IMR-90 (cell line): ENCODE measurements at places on chromosomes 2 and 18. TPM values are rescaled to one million over a fixed set of nuclear protein-coding genes. Genes with fewer than 3 reads are reported as not detected.

The CDK5R2 gene
- not detected in 2 replicates for total RNA-seq

The SKA1 gene
- total RNA-seq: 5.9 and 13.9 TPM in 2 replicates

The GKN2 gene
- not detected in 2 replicates for total RNA-seq

The MYO1B gene
- total RNA-seq: 116 and 167 TPM in 2 replicates

The GNAL gene
- total RNA-seq: 0.28 and 0.36 TPM in 2 replicates

The RAX gene
- not detected in 2 replicates for total RNA-seq

The ANKRD30BL gene
- not detected in 2 replicates for total RNA-seq

The TMEFF2 gene
- 1.3 and 1.4 TPM in 2 replicates for total RNA-seq

The WDR35 gene
- total RNA-seq: 8.1 and 12.2 TPM in 2 replicates

DNA sequence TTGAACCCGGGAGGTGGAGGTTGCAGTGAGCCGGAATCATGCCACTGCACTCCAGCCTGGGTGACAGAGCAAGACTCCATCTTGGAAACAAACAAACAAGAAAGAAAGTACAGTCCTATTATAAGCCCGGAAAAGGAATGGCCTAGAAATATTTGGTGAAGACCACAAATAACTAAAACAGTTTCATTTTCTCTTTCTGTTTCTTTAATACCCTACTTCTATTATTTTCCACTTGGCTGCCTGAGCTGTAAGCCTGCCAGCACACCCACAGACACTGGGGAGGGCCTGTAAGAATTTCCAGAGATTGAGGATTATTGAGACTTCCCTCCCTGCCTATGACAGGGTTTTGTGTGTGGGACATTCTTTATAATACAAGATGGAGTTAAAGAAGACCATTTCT lies 188.0 kb upstream of the DCC start:
- DNase-seq: no peak

DNA sequence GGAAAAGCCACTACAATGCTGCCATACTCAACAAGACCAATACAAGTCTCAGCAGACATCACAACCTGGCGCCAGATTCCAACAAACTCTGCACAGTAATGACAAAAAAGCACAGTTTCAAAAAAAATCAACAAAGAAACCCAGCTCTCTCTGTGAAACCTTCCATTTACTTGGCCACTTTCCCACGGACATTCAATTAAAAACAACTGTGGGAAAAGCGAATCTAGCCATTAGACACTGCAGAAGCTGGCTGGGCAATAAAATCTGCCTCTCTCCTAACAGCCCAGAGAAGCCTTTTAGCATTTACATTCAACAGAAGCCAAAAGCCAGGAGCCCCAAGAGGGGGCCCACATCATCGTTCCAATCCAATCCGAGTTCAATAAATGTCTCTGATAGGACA lies 128.9 kb downstream of the HDAC4 start:
- no peak for DNase-seq

DNA sequence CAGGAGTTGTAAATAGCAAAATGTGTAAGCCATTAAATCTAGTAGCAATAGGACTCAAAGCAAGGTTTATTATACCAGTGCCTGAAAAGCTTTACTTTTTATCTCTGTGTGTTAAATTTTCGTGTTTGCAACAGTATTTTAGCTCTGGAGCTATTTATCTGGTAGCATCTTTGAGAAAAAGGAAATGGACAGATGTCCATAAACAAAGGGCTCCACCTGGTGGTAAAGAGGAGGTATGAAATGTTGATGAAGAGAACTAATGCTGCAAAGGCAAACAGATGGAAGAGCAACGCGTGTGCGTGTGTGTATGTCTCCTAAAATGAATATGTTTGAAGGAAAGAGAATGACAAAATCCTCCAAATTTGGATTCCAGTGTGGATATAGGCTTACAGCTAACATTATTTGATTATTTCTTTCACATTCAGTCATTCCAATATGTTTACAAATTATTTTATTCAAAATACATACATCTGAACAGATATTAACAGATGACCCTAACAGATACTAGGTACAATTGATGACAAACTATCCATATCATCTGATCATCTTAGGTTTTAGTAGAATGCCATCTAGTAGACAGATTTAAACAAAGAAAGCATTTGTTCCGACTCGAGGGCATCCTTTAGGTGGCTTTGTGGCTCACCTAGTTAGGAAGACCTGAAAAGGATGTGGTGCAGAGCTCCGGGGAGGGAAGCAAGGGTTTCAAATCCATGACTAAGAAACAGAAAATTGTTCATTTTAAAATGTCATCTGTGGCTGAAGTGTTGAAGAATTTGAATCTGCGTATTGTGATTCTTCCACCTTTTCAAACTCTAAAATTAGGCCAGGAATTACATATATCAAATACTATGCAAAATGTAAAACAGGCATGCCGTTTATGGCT lies 383.3 kb downstream of the MTX2 start:
- DNase-seq: peak; percentile 54

- no peak for DNase-seq
Measured at GRCh38 chr18:55953326-55953725, 365.3 kb upstream of the TCF4 start.

- no peak for DNase-seq
Measured at GRCh38 chr18:34723143-34723542, 13.0 kb downstream of the DTNA start.

DNA sequence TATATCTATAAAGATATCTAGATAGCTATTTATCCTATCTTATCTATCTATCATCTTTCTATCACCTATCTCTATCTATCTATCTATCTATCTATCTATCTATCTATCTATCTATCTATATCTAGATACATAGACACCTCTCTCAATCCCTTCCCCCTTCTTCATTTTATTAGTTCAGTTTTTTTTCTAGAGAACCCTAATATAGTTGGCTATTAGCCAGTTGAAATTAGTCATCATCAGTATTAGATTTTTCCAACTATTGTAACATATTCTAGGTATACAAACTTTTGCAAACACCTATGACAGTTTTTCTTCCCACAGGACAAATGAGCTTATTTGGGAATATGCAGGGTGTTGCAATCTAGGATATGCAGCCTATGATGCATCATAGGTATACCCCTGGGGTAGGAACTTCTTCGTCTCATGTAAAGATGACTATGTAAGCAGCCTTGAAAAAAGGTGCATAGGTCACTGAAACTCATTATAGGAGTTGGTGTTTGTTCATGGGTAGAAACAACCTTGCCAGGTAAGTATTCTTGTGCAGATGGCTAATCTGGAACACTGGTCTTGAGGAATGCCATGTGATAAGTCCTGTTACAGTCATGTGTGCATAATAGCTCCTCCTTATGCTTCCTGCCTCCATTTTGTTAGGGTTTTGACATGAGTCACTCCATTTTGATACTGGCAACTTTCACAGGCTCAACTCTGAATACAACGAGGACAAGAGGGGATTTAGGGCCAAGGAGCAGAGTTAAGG lies 160.7 kb upstream of the ZSWIM2 start:
- no peak for DNase-seq

DNA sequence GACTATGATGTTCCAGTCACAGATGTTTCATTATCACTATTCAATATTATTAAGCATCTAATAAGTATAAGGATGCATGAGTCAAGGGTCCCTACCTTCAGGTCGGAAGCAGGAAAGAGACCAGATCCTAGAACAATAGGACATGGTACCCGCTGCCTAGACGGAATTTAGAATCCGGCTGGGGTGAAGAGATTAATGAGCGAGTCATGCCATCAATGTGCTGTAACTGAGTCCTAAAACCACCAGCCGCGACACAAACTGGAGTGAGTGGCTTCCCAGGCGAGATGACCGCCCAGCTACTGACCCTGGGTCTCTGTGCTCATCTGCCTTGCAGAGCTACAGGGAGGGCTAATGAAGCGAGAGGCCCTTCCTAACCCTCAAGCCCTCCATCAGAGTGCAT lies 73.6 kb downstream of the DNMT3A start:
- no peak for DNase-seq

- DNase-seq: no peak
Measured at GRCh38 chr18:46412916-46413315, 244.1 kb downstream of the LOXHD1 start.

DNA sequence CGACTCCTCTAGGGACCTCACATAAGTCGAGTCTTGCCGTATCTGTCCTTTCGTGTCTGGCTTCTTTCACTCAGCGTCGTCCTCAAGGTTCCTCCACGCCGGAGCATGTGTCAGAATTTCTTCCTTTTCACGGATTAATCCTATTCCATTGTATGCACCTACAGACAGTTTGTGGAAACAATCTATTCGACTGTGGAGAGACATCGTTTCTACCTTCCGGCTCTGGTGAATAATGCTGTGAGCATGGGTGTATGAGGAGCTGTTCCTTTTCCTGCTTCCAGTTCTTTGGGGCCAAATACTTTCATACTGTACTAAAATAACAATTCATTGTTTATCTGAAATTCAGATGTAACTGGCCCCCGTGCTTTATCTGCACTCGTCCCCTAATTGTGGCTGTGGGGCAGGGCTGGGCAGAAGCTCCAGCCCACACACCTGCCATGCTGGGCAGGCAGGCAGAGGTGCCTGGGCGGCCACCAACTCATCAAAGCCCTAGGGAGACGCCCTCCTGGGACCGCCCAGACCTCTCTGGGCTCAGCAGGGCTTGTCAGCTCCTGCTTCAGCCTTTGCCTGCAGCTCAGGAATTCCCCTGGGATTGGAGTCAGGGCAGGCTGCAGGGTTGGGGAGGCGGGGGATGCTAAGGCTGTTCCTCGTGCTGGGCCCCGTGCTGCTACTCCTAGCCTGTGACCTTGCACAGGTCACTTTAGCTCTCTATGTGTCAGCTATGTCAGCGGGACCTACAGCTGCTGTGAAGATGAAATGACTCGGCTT lies 14.5 kb downstream of the GPC1 start:
- DNase-seq: peak; percentile 38

DNA sequence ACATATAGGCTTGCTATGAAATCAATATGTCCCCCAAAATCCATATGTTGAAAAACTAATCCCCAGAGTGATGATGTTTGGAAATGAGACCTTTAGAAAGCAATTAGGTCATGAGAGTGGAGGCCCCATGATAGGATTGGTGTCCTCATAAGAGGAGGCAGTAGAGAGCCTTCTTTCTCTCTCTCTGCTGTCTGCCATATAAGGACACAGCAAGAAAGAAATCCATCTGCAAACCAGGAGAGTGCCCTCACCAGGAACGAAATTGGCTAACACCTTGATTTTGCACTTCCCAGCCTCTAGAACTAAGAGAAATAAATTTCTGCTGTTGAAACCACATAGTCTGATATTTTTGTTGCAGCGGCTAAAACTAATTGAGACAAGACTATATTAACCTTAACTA lies 89.5 kb downstream of the NBAS start:
- no peak for DNase-seq

DNA sequence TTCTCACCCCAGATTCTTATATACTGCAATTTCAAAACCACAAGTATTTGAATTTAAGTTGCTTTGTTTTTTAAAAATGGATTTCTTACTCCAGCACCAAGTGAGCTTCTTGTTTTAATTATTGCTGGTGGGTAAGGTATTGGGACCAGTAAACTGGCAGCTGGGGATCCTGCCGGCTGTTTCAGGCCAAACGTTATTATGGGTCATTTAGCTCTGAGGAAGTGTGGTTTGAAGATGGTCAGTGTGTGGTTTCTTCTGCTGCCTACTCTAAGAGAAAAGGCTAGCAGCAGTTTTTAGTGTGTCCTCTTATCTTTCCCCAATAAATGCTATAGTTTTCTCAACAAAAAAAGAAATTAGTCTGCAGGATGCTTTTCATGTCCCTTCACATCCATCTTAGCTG lies 30.6 kb downstream of the CFAP221 start:
- no peak for DNase-seq

DNA sequence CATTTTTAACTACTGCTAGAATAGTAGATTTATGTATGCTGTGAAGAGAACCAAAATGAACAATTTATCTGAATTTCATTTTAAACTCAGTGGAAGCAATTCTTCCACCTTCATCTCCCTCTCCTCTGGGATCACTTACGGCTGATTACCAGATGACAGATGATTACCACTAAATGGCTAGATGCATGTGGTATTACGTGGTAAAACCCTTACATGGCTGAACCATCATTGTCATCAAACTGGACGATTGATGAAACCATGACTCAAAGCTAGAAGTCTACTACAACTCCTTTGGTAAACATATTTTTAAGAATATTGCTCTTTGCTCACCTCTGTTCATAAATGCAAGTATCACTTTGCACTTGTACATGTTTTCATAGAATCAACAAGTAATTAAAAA lies 48.5 kb upstream of the DOCK10 start:
- peak; percentile 65 for DNase-seq

GRCh38 chr2:27798948-27799645 lies 27.6 kb downstream of the MRPL33 start:
- peak; percentile 100 for DNase-seq

DNA sequence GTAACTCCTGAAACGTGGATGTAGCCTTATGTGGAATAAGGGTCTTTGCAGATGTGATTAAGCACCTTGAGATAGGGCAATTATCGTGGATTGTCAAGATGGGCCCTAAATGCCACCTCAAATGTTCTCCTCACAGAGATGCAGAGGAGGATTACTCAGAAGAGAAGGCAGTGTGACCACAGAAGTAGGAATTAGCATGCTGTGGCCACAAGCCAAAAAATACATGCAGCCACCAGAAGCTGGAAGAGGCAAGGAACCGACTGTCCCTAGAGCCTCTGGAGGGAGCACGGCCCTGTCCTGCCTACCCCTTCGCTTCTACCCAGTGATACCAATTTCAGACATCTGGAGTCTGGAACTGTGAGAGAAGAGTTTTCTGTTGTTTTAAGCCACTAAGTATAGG lies 47.3 kb upstream of the MGAT5 start:
- DNase-seq: peak; percentile 66

DNA sequence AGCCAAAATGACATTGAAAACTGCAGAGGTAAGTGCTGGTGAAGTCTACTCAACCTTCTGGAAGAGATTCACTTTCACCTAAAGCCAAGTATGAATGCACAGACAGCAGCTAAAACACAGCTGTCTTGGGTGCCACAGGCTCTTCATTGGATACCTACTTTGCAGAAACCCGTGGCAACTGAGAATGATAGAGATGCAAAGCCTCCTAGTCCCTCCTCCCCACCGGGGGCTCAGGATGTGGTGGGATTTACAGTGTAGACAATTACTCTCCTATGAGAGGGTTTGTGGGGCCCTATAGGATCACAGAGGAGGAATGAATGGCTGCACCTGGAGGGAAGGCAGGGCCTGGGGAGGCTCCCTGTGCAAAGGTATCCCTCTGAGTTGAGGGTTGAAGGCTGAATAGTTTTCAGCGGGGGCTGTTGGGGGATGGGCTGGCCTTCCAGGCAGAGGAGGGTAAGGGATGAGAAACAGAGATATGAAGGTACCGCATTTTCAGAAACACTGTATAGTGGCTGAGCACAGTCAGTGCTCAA lies 131.6 kb downstream of the RNF144A start:
- no peak for DNase-seq

DNA sequence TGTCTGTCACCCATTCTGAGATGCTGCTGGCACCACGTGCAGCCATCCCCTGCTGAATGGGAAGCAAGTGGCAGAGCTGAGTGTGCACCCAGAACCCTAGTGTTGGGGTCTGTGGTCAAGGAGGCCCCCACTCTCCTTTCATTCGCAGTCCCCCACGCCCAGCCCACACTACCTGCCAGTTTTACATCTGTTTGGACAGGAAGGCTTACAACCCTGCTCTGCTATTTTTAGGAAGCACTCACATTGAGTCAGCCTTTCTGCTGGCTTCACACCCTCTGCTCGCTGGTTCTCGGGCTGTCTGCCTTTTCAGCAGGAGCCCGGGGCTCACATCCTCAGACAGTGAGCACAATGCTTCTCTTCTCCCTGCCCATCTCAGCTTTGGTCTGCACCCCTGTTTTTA lies 10.7 kb upstream of the ADCY3 start:
- peak; percentile 46 for DNase-seq

- DNase-seq: no peak
Measured at GRCh38 chr2:224958873-224959272, 83.4 kb downstream of the DOCK10 start.

- DNase-seq: no peak
Measured at GRCh38 chr2:146189541-146189940, 1655.3 kb upstream of the ACVR2A start.

GRCh38 chr2:20326163-20326780 lies 24.4 kb downstream of the PUM2 start:
- DNase-seq: peak; percentile 68
